ENCODE measurements at places on chromosomes 13 and 19. TPM values are rescaled to one million over a fixed set of nuclear protein-coding genes. Genes with fewer than 3 reads are reported as not detected.

DNA sequence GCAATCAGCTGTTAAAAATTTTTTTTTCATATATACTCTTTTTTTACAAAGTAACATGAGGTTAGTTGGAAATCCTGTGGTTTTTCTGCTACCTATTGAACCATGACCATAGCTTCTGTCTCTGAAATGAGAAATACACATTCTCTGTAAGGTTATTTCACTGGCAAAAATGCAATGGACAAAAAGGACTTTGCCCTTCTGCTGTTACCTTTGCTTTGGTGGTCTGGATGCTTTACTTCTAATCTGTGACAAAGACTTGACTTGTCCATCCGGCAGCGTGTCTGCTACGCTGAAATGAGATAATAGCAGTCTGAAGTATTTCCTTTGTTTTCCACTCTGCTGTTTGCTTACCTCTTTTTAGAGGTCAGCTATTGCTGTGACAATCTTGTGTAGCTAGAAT, 412.8 kb downstream of the SLITRK6 start:
- no peak overlapping the region for H3K27ac ChIP-seq
- no peaks in the 10 kb centered on the region for H3K27me3 ChIP-seq
- H3K4me1 ChIP-seq = no peaks in the 10 kb centered on the region
- DNase-seq = no peak

The ATP7B gene
- 0.28 TPM for total RNA-seq

GRCh38 chr19:12777217-12778016, 2.1 kb upstream of the HOOK2 start:
- DNase-seq = peak; percentile 84
- H3K27me3 ChIP-seq = no peaks in the 10 kb centered on the region
- peak overlapping the region; percentile 94 for H3K27ac ChIP-seq
- no peaks in the 10 kb centered on the region for H3K36me3 ChIP-seq

DNA sequence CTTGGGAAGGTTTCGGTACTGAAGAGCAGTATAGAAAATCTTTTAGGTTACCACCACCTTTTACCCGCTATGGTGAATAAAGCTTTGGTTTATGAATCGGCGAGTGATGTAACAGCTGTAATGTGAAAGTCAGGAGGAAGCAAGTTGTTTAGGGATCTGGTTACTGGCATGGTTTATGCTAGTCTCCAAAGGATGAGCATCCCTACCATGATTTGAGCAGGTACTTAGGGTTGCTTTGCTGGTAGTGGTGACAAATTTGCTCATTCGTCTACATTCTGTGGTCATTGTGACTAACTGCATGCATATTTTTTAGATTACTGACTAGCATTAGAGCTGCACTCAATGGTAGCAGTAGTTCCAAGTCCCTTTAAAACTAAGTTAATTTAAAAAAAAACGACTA, 104.1 kb downstream of the FRY start:
- no peak overlapping the region for H3K4me3 ChIP-seq
- no peaks in the 10 kb centered on the region for H3K4me1 ChIP-seq
- no peaks in the 10 kb centered on the region for H3K27me3 ChIP-seq
- no peak for DNase-seq
- no peaks in the 10 kb centered on the region for H3K36me3 ChIP-seq

Data from naive thymus-derived CD4-positive, alpha-beta T cell (primary cell).